Urinary bladder (tissue), 4 donors: ENCODE measurements at places on chromosomes 12 and 14. TPM values are rescaled to one million over a fixed set of nuclear protein-coding genes. Genes with fewer than 3 reads are reported as not detected.

The FGD6 gene
- 3.7 TPM for polyA plus RNA-seq

The RND1 gene
- polyA plus RNA-seq, result 1.8 TPM

The SLC25A47 gene
- 0.08 TPM for polyA plus RNA-seq

DNA sequence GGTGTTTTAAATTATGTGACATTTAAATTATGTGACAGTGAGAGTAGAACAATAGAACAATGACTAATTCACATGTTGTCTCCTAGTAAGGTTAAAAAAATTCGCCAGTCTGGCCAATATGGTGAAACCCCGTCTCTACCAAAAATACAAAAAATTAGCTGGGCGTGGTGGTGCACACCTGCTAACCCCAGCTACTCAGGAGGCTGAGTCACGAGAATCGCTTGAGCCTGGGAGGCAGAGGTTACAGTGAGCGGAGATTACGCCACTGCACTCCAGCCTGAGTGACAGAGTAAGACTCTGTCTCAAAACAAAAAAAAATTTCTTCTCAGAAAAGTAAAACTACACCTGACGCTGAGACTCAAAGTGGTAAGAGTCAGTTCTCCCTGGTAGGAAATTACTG lies 2.7 kb downstream of the CS start:
- DNase-seq, result no peak

DNA sequence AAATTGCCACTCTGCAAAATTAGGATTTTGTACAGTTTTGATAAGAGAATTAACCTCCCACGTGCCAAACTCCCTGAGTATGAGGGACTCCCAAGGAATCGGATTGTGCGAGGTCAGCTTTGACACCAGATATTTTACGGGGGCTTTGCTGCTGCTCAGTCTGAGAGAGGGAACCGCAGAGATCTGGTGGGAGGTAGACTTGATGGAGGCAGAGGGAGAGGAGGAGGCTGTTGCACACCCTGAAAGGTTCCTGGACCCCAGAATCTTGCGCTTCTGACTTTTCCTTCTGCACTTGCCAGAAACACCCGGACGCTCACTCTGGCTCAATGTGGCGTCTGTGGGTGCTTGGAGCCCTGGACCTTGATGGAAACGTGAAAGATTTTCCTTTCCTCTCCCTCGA lies 83.9 kb downstream of the PAPOLA start:
- no peak for DNase-seq

GRCh38 chr14:28983279-28983678 lies 216.7 kb downstream of the FOXG1 start:
- DNase-seq, result no peak

DNA sequence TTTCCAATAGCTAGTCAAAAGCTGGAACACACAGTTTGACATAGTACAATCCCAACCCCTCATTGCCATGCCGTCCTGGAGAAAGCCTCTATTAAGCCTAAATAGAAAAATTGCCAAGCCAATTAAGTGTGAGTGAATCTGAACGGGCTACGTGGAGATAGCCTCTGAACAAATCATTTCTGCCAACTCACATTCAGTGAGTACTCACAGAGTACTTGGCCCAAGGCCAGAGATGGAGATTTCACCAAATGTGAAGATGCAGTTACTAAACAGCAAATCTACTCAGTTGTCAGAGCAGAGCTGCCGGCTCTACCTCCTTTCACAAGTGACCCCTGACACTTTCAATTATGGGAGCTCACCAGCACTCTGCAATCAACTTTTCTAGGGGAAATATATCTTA lies 350.0 kb downstream of the GALC start:
- no peak for DNase-seq

- no peak for DNase-seq
These were observed 139.1 kb downstream of the ZFP36L1 start for GRCh38 chr14:68653804-68654203.

GRCh38 chr14:34201909-34202637 lies 251.2 kb upstream of the EGLN3 start:
- no peak for DNase-seq

GRCh38 chr12:21818627-21819026 lies 44.1 kb upstream of the KCNJ8 start:
- no peak for DNase-seq

DNA sequence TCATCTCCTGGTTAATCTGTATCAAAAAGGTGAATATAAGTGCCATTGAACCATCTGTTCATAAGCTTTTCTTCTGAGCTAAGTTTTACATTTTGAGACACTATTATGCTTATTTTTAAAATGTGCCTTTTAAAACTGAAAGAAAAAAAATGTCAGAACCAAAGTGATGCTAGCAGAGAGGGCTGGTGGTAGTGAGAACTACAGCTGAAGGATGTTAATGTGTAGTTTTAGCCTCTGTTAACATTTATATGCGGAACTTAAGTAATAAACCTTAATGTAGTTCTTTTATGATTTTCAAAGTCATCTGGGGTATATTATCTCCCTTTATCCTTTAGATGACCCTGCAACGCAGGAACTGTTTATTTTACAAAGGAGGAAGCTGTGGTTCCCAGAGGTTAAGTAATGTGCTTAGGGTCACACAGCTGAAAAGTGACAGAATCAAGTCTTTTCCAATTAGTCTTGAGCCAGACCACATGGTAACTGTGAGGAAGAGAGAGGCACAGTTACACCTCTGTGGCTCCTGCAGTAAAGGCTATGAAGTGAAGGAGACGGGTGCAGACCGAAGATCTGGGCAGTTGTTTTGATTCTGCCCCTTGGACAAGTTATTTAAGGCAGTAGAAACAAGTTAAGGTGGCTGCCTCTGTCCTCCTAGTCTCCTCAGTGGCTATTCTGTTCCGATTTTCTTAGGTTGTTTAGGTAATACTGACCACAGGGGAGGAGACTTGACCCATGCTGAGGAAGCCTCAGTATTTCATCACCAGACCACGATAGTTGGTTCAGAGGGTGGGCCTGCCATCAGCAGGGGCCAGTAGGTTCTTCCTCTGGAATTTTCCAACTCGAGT lies 23.9 kb downstream of the GNG2 start:
- DNase-seq, result peak; percentile 40

DNA sequence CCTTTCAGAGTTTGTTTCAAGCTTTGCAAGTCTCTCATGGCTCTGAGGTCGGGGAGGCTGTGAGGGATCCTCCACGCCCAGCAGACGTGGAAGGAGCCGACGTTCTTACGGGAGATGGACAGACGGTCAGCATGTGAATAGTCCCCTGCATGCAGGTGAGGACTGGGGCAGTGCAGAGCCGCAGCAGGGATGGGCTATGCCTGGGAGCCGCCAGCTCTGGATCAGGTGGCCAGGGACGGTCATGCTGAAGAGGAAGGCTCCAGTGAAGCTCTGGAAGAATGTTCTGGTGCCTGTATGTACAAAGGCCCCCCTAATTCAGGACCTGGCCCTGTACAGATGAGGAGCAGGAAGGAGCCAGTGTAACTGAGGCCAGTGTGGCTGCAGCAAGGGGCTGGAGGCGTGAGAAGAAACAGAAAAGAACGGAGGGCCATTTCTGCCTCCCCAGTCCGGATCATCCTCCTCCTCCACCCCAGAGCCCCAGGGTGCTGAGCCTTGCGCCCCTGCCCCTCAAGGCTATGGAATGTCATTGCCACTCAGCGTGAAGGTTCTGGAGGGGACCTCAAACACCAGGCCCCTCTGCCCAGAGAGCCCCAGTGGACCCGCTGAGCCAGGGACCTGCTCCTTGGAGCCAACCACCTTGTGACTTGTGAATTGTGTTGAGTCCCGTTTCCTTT lies 96.8 kb upstream of the DIO3 start:
- DNase-seq, result no peak

GRCh38 chr12:102033991-102034745 lies 27.6 kb downstream of the WASHC3 start:
- DNase-seq, result no peak

GRCh38 chr12:93447555-93448290 lies 6.0 kb upstream of the UBE2N start:
- DNase-seq, result no peak
